ENCODE measurements at places on chromosomes 2 and 18.

DNA sequence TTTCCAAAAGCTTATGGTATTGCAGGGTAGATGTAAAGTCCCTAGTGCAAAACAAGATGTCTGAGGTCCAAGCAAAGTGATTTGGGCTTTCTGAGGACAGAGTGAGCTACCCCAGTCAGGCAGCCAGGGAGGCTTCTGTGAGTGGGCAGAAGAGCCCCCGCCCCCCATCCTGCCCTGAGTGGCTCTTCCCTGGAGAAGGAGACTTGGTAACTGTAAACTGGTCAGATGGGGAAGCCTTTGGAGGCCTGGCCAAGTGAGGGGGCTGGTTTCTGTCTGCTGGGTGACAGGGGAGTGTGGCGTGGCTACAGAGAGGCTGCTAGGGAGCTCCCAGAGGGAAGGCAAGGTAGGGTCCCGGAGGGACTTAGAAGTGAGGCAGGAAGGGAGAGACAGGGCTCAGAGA, 181.3 kb upstream of the HAAO start:
- no peak for DNase-seq

DNA sequence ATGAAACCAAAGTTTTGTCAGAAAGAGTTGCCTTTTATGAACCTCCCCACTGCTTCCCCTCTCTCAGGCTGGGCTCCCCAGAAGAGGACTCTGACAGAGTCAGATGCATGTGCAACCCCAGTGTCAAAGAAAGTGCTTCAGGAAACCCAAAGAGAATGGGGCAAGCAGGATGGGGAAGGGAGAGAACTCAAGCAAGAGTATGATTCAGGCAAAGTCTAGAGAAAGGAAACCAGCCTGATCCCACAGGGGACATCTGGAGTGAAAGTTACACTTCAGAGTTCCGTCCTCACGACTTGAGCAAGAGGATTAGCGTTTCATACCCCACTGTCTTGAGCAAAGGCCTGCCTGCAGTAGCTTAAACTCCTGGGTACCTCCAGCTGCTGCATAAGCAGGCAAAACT, 51.8 kb upstream of the EPC2 start:
- no peak for DNase-seq

DNA sequence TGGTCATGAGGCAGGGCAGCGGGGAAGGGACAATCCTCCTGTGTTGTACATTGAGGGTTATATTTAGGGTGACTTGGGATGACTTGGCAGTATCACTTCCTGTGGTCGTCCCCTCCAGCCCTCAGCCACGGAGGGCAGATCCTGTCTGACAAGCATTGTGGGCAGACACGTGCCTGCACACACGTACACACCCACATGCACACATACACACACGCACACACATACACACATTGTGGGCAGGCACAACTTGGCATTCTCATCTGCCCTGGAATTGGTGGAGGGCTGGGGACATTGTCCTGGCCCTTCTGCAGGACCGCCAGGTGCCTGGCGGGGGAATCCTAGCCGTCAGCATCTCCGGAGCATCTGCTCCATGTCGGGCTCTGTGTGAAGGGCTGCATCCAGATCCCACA, 47.6 kb downstream of the ODC1 start:
- DNase-seq = no peak

- DNase-seq = no peak
Measured at GRCh38 chr2:1222056-1222455, 191.2 kb upstream of the TPO start.

GRCh38 chr2:126634273-126634861, 21.6 kb upstream of the GYPC start:
- DNase-seq = no peak

DNA sequence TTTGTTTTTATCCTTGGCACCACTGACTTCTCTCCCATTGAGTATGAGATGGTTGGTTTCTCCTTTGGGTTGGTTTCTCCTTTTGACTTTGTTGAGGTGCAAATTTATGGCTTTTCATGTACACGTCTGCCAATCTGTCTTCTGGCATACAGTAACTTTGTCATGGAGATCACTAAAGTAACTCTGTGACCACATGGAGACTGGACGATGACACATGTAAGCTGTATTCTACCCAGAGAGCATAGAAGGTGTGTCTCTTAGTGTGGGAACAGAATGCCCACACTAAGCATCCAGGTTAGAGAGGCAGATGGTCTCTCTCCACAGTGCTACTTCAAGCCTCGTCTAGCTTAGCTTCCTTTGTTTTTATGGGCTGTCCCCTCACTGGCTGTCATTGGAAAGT, 897.5 kb downstream of the SUCLG1 start:
- no peak for DNase-seq

DNA sequence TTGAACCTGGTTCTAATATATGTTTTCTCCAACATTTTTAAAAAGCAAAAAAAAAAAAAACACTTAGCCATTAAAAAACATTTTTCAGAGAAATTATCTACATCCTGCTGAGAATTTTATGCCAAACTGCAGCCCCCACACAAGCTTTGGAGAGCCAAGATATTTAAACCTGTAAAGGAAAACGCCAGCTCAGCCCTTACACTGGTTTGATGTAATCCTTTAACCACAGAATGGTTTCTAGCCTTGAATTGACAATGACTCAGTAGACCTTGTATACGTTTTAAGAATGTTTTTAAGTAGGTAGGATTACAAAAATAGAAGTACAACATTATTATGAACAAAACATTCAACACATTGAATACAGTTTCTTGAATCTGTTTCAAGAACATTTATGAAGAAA, 113.6 kb downstream of the BABAM2 start:
- DNase-seq = peak; percentile 78

DNA sequence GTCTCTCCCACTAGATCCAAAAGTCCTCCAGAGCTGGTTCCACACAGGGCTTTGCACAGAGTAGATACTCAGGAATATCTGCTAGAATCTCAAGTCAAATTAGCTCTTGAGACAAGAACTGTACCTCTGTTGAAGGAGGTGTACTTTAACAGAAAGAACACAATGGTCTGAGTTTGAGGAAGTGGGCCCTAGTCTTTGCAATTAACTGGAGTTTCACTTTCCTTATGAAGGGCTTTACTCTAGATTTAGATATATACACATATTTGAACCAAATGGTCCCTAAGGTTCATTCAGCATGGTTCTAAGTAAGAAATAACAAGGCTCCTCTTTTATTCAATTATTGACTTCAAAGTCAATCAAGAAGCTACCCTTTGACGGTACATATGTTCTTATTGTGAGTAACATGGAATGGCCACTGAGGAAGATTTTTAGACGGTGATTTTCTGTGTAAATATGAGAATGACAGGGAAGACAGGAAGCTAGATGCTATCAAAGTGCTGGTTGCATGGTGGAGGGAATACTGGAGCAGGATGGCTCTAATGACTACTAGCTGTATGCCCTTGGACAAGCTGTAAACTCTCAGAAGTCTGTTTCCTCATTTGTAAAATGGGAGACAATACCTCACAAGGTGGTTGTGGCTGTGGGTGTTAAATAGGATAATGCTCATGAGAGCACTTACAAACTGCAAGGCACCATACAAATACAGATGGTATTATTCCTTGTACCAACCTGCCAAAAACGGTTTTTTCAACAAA, 73.5 kb upstream of the SERTAD2 start:
- no peak for DNase-seq

- no peak for DNase-seq
Measured at GRCh38 chr2:222813177-222813843, 47.5 kb upstream of the ACSL3 start.

- DNase-seq = no peak
Measured at GRCh38 chr2:105929516-105929915, 184.8 kb downstream of the NCK2 start.

GRCh38 chr2:96959406-96960110, 26.8 kb downstream of the FAM178B start:
- DNase-seq = no peak

DNA sequence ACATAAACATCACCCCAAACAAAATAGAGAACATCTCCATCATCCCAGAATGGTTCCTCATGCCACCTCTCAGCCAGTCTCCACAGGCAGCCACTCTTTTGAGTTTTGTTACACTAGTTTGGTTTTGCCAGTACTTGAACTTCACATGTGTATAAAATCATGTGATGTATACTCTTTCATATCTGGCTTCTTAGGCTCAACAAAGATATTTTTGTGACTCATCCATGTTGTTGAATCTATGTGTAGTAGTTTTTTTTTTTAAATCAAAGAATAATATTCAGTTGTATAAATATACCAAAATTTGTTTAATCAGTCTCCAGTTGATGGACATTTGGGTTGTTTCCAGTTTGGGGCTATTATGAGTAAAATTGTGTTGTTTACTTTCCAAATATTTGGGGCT, 75.9 kb downstream of the PMS1 start:
- DNase-seq = no peak
